NCI-H187 (cell line): ENCODE measurements at places on chromosomes 16 and 17.
A peak's percentile ranks its signal among the peaks of the same experiment; 100 is the strongest.

GRCh38 chr17:40287494-40288369 is at the start of gene CDC6:
Gene CDC6 (plus strand): TSS chr17:40287879. CDS start chr17:40289421, 1,542 bp downstream.
- peak; percentile 88 for DNase-seq

- no peak for DNase-seq
Observed at GRCh38 chr16:82331974-82332750, 162.1 kb upstream of the MPHOSPH6 start.

GRCh38 chr17:61310590-61310989 is 89.1 kb upstream of the TBX2 start:
- DNase-seq = no peak

- DNase-seq = no peak
Observed at GRCh38 chr16:65905331-65905730, 461.2 kb upstream of the CDH5 start.

- no peak for DNase-seq
Observed at GRCh38 chr17:9566067-9566466, 9.6 kb downstream of the STX8 start.

- no peak for DNase-seq
Observed at GRCh38 chr16:51579652-51580360, 428.7 kb upstream of the SALL1 start.

- DNase-seq = no peak
Observed at GRCh38 chr16:53043986-53044601, 8.6 kb downstream of the CHD9NB start.

DNA sequence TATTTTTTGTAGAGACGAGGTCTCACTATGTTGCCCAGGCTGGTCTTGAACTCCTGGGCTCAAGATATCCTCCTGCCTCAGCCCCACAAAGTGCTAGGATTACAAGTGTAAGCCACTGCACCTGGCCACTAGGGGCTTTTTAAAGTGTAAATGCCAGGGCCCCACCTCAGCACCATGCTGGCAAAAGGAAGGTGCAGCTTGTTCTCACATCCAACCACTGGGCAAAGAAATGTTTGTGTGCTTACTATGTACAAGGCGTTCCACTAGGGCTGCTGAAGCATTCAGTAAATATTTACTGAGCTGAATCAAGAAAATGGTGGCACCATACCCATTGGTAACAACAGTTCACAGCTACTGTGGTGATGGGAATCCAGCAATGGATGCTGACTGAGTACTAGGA is 22.6 kb downstream of the COG1 start:
- DNase-seq = no peak

DNA sequence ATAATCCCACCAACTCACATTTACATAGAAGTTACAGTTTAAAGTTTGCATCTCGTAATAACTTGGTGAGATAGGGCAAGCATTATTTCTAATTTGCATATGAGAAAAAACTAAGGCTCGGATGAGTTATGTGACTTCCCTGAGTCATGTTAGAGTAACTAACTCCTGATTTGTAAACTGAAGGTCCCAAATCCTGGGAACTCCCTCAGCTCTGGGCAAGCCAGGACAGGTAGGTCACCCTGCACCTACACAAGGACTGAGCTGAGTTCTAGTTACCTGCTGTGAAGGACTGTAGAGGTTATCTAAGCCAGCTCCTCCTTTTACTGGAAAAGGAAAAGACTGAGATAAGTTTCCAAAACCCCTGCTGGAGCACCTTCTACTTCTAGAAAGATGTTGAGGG is 92.1 kb upstream of the HLF start:
- DNase-seq = no peak

DNA sequence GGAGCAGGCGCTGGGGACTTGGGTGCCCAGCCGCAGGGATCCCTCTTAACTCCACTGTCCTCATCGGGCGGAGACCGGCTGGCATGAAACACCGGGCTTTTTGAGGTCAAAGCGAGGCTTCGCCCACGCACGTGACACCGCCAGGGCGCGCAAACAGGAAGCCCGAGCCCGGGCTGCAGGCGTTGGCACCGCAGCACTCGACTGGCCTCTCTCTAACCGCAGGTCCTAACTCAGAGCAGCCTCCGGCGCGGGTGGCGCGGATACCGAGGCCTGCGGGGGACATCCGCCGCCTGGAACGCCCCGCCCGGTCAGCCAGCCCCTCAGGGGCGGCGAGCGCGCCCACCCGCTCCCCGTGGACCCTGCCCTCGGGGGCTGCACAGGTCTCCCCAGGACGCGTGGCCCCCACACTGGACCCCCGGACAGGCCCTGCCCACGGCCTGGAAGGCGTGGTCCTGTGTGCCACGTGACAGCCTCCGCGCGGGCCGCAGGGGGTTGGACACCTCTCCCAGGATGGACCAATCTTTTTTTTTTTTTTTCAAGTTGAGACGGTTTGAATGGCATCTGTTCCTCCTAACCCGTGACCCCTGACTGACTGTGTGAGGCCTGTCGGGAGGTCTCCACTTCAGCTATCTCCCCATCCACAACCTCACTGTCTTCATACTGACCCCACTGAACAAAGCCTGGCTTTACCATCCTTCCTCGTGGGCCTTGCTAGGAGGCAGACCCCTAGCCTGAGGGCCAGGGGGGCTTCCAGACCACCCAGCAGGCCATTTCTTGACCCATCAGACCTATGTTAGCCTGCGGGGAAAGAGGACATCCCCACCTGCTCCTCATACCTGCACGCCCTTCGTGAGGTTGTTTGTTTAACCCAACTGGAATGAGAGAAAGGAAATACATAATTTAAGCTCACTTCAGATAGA is 8.4 kb upstream of the SLC47A2 start:
- no peak for DNase-seq
